Left forelimb (tissue), 1 donor: ENCODE measurements at places on chromosomes 2 and 18.
A peak's percentile ranks its signal among the peaks of the same experiment; 100 is the strongest.

DNA sequence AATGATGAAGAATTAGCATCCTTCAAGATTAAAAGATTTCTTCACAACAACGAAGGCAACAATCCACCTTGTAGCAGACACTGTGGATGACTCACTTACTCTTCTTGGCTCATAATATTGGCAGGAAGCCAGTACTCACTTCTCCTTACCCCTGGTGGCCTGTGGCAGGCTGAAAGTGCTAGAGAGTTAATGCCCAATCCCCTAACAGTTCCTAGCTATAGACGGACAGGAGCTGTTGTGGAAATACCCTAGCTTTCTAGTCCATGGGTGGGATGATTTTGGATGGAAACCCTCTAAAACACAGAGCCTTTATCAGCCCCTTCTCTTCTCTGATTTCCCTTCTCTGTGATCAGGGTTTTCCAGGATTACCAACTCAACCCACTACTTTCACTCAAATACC, 128.6 kb upstream of the NYAP2 start:
- no peak for DNase-seq

GRCh38 chr18:13580351-13580750, 146.0 kb downstream of the FAM210A start:
- DNase-seq = no peak

DNA sequence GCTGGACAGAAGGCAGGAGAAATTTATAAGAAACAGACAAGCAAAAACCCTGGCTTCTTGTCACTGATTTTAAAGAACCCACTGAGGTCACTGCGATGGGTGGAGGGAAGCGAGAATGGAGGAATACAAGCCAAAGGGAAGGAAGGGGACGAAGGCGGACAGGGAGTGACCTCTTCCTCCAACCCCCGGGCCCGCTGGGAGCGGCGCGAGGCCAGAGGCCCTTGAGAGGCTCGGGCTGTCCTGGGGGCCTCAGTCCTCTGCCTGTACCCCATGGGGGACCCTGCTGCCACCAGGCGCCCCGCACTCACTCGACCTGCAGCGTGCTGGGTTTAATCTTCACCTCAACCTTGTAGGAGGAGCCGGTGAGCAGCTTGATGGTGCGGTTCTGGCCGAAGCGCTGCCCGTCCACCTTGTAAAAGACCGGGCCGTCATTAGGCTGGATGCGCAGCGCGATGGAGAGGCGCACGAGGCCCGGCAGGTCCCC, 793 bp downstream of the CNRIP1 start:
- peak; percentile 63 for DNase-seq

- DNase-seq = no peak
Observed at GRCh38 chr2:3289526-3289925, 88.1 kb downstream of the EIPR1 start.

DNA sequence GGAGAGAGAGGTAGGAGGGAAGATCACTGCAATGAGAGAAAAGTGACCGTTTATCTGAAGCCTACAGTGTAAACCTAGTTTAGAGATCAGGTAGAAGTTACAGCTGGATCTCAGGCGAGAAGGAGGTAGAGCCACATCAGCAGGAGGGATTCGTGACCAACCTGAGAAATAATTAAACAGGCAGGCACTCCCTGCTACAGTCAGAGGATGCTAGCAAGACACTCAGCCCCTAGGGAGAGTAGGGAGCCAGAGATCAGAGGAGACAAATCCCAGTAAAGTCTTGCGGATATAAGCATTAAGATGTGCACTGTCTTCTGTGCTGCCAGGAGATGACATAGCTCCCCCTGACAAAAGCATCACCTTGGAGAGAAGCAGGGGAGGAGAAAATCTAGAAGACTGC, 629.1 kb upstream of the SLC39A10 start:
- no peak for DNase-seq

DNA sequence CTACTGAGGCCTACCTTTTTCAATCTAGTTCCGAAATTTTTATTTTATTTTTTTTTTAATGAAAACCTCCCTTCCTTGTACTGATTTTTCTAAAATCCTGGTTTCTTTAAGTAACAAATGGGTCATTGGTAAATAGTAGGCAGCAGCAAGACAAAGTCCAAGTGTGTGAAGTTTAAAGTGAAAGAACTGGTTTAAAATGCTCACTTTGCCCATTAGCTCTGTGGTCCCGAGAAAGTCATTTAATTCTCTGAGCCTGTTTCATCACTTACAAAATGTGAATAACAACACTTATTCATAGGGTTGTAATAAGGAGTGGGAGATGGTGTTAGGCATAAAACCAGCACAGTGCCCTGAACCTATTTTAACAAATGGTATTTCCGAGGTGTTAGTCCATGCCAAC, 426.2 kb downstream of the ERBB4 start:
- no peak for DNase-seq

DNA sequence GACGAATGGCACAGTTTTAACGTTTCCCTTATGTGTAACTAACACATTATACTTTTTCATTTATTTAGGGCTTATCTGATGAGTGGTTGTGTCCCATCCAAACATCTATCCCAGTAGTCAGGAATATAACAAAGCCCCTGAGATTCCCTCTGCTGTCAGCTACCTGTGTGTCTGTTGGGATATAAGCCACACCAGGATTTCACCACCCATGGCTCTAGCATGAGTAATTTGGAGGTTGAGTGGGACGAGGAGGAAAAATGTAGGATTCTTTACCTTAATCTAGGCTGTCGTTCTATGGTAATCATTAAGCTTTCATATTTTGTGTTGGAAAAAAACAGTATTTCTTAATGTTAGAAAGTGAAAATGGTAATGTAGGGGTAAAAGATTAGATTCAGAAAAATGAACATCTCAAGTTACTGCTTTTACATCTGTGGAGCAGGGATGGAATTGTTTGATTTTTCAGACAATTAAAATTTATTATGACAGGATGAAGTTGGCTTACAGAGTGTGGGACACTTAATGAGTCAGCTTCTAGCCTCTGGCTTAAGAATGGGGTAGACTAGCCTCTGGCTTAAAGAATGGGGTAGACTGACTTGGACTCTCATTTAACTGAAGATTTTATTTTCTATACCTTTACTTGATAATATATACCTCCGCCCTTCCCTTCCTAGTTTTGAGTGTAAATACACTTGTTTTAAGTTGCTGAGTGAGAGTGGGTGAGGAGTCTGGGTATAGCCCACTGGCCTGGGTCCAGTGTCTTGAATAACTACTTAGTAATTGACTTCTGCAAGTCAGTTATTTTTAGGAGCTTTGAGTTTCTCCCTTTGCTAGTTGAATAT, 88.5 kb upstream of the RANBP2 start:
- DNase-seq = no peak

- DNase-seq = no peak
Observed at GRCh38 chr2:168157070-168157469, 90.3 kb downstream of the STK39 start.

DNA sequence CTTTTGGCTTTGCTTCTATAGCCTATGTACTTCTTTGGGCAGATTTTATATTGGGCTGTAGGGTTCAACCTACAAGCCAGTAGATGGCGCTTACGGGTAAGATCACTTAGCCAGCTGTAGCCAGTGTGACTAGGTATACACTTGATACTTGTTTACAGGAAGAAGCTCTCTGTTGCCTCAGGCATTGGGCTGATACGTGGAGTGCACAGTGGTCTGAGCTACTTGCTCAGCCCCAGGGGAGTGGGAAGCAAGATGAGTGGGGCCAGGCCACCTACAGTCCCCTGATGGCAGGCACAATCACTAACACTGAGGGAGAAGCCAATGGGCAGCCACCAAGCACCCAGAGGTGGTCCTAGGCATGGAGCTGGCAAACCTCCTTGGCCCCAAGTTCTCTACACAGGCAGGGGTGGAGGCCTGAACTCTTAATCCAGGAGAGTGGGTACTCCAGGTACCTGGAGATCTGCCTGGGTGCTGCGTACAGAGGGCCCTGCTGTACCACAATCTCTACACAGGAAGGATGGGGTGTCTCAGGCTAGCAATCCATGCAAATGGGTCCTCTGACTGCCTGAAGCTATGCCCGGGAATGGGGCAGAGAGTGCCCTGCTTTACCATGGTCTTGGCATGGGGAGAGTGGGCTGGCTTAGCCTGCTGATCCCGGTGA, 122.2 kb downstream of the NCOA1 start:
- DNase-seq = no peak
